ENCODE measurements at places on chromosomes 5 and 9.
A peak's percentile ranks its signal among the peaks of the same experiment; 100 is the strongest.

DNA sequence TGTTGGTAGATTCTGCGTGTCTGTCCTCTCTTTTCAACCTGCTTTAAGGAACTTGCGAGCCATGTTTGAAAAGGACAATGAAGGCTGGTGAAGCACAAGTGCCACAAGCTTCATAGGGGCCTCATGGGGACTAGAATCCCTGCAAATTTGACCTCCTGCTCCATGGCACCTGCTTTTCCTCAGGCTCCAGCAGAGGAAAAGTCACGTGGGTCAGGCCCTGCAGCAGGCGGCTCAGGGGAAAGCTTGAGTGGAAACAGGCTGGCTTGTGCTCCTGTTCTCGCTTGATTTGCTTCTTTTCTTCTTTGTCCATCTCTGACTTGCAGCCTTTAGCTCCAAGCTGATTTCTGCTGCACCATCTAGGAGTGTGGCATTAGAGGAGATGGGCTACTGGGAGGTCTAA, 187.6 kb upstream of the MAST4 start:
- DNase-seq, result no peak

- DNase-seq, result no peak
Measured at GRCh38 chr5:174675916-174676315, 48.5 kb upstream of the MSX2 start.

DNA sequence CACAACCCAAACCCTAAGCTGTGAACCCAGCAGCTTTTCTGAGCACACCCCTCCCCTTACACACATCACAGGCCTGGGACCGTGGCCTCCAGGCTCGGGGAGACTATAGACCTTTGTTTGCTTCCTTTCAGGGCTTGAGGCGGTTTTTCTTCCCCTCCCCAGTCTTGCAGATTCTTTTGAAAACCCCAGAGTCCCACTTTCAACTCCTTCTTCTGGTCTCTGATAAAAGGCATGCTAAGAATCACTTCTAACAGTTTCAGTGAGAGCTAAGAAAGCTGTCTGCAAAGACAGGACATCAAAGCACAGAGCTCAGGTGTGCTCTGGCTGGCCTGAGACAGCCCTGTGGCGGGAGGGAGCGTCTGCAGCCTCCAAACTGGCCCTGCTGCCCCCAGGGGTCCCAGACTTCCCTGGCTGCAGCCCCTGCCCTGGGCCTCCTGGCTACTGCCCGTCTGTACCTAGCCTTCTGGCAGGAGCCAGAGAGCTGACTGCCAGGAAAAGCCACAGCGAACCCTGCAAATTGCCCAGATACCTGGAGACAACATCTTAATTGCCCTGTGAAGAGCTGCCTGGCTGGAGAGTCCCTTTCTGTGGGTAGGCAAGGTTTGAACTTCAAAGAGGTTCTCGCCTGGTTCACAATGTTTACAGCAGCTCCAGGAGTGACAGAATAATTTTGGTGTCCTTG, 138.9 kb downstream of the GADD45G start:
- DNase-seq, result peak; percentile 65

GRCh38 chr9:135068776-135069415, 18.6 kb upstream of the OLFM1 start:
- DNase-seq, result no peak

DNA sequence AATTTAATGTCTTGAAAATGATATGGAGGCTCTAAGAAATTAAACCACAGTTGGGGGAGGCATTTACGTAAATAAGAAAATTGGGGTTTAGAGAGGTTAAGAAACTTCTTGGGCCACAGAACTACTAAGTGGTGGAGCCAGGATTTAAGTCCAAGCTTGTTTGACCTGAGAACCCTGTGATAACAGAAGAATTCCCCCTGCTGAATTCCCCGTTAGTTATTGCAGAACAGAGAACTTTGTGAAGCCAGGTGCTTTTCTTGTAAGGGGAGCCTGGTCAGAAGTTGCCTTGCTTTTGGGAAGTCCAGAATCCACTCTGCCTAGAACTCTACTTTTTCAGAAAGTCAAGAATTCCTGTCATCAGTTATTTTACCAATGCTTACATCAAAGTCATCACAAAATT, 309.3 kb upstream of the SEMA6A start:
- DNase-seq, result no peak

DNA sequence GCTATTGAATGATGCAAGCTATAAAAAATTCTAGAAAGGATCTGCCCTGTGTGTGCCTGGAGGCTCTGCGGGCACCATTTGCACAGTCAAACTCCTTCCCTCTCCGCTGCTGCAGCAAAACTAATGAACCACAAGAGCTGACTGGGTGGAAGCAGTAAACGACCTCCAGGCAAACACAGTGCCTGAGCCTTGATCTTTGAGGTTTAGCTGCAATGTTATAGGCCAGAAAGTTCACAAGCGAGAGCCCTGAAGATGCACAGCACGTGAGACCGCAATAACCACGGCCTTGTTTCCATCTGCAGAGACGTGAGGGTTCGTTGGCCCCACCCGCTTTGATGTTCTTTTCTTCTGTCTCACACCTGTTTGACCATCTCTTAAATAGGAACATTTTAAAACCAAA, 69.2 kb upstream of the S1PR3 start:
- peak; percentile 64 for DNase-seq

GRCh38 chr5:34736445-34737115, 80.5 kb downstream of the RAI14 start:
- DNase-seq, result no peak

- peak; percentile 19 for DNase-seq
Measured at GRCh38 chr5:147822686-147823491, 8.6 kb downstream of the SPINK1 start.

DNA sequence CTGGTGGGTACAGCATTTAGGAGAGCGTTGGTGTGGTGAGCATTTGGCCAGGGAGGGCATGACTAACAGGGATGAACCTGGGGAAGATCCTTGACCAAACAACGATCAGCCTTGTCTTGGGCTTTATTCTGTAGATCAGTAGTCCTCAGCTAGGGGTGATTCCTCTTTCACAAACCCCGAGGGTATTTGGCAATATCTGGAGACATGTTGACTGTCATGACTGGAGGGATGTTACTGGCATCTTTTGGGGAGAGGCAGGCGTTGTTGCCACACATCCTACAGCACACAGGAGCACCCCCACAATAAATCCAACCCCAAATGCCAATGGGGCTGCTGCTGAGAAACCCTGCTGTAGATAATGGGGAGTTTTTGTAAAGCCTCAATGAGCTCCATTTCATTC, 43.9 kb downstream of the OSTF1 start:
- no peak for DNase-seq

GRCh38 chr9:112858625-112859147, 32.0 kb downstream of the SLC46A2 start:
- no peak for DNase-seq

DNA sequence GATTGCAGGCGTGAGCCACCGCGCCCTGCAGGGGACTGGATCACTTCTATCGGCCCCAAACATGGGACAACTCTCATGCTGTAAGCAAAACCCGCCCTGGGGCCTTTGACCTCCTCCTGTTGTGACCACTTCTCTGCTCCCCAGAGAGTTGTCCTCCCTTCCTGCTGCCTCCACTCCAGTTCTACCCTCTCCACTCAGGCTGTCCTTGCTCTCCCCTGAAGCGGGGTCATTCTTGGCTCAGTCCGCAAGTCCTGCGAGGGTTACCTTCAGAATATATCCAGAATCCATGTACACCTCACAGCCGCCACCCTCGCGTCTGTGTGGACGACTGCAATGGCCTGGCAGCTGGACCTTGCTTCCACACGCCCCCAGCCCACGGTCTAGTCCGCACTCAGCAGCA, 273.7 kb downstream of the PBX3 start:
- no peak for DNase-seq

DNA sequence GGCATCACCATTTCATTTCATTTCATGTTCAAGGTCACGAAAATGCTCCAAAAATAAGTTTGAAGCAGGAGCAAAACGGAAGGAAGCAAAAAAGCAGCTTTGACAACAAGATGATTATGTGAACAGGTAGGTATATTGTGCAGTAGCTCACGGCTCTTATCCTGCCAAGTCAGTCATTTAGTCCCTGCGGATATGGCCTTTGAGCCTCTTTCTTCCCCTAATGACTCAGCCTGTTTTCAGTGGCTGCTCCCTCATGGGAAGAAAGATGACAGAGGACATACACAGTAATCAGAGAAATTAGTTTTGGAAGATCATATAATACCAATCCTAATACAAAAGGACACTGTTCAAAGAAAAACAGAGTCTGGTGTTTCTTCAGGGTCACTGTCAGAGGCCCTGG, 155.8 kb upstream of the GRAMD2B start:
- DNase-seq, result no peak

- DNase-seq, result no peak
Measured at GRCh38 chr5:23303435-23303834, 204.0 kb upstream of the PRDM9 start.

DNA sequence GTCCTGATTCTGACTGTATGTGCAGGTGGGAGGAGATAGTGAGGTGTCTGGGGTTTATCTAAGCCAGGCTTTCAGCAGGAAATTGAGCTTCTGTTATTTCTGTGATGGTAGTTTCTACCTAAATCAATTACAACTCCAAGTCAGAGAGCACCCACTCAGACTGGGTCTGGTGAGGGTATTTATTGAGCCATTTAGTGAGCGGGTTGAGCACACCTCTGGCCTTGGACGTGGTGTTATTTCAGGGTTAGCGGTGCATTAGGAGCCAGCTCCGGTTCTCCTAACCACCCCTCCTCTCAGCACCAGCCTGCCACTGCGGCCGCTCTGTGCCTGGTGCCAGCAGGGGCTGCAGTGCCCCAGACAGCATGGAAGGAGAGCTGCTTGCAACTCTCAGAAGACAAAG, 238.9 kb downstream of the CACNA1B start:
- no peak for DNase-seq

- no peak for DNase-seq
Measured at GRCh38 chr9:130589754-130590153, 10.4 kb downstream of the FUBP3 start.

DNA sequence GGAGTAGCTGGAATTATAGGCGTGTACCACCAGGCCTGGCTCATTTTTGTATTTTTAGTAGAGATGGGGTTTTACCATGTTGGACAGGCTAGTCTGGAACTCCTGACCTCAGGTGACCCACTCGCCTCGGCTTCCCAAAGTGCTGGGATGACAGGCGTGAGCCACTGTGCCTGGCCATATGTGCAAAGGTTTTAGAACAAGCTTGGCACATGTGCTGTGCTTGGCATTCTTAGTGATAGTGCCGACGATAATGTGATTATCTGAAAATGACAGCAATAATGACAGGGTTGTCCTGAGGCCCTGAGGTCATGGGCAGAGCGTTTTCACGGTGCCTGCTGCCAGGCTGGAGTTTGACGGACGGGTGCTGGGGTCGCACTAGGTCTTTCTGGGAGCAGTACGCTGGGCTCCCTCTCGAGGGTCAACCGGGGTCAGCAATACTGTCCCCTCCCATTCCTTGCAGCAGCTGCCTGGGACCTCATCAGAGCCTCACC, 42.6 kb downstream of the HMCN2 start:
- DNase-seq, result no peak

DNA sequence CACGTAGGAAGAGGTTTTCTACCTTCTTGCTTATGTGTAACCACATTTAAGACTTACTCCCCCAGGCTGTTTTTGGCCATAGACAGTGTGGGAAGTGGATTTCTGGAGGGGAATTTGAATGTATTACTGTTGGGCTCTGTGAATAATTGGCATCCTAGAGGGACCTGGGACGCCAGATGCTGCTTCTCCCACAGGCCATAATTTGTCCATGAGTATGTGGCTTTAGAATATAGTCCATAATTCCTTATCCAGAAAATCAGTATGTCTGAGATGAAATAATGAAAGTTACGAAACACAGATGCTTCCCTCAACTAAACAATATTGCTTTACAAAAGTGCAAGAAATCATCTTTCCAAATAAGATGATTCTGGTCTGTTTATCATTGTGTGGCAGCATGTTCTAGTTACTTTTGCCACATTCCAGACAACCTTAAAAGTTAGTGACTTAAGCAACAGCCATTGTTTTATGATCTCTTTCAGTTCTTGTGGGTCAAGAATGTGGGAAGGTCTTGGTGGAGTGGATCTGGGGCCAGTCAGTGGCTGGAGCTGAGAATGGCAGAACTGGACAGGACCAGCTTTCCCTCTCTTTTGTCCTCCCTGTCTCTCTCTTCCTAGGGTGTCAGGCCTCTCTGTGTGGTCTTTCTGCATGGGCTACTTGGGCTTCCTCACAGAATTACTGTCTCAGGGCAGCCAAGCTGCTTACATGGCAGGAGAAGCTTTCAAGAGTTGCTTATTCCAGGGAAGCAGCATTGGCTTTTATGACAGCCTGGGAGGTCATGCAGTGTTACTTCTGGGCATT, 79.4 kb downstream of the FBXL7 start:
- no peak for DNase-seq

DNA sequence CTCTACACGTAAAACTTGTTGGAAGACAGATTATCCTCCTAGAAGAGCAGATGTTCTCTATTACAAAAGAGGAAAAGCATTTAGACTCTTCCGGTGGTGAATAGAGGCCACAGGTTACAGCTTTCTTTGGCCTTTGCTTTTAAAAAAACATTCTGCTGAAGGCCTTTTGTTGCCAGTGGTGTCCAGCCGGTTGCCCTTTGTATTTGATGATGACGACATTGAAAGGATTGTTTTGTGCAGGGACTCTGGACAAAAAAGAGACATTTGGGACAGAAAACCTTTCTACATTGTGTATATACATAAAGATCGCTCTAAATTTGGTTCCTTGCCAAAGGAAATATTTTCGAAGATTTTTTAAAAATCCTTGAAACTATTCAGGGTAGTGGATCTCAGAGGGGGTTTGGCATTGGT, 180.3 kb downstream of the C9orf152 start:
- no peak for DNase-seq

GRCh38 chr5:109853377-109853776, 163.7 kb downstream of the MAN2A1 start:
- no peak for DNase-seq

DNA sequence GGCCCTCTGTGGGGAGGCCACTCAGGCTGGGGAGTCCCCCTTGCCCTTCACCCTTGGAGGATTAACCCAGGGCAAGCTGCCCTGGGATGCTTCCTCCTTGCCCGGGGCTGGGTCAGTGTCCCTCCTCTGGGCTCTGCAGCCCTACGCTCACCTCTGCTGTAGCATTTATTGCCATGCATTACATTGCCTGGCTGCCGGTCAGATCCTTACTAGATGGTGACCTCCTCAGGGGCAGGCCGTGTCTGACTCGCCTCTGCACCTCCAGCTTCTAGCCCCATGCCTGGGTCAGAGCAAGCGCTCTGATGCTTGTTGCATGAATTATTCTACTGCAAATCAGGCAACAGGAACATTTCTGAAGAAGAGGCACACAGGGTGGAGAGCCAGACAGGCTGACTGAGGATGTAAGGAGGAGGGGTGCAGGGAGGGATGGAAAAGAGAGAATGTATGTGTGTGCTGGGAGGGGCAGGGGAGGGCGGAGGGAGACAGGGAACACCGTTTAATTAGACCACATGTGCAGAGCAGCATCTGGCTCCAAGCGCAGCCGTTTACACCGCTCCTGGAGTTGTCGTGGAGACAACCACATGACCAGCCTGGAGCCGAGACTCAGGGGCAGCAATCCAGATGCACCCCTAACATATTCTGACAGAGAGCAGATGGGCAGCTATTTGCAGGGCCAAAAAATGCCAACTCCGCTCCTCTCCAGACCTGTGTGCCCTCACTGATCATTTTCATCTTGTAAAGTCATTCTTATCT, 117.0 kb downstream of the CRB2 start:
- DNase-seq, result no peak

GRCh38 chr9:94507531-94508258, 47.2 kb upstream of the PCAT7 start:
- DNase-seq, result no peak

- DNase-seq, result no peak
Measured at GRCh38 chr5:75078027-75078426, 25.7 kb upstream of the GCNT4 start.
